PC-3 (cell line): ENCODE measurements at places on chromosomes 7 and 10. TPM values are rescaled to one million over a fixed set of nuclear protein-coding genes. Genes with fewer than 3 reads are reported as not detected.

- DNase-seq = no peak
These were observed 36.5 kb downstream of the MCU start for GRCh38 chr10:72728462-72728861.

- DNase-seq = no peak
These were observed 6.0 kb upstream of the GNB2 start for GRCh38 chr7:100667331-100668068.

DNA sequence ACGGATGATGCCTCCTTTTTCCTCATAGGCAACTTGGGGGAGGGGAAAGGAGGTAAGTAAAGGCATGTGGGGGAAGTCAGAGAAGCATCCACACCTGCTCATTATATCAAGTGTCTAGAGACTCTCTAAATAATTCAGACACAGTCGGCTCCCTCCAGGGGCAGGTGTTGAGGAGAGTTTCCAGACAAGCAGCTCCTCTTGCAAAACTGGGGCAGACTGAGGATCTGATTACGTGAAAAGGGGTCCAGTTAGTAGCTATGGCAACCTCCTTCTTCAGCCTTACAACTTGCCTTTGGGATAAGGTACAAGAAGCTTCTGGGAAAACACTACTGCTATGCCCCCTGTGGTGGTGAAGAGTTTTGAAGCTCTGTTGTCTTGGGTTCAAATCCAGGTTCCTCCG is 39.0 kb upstream of the SORBS1 start:
- no peak for DNase-seq

DNA sequence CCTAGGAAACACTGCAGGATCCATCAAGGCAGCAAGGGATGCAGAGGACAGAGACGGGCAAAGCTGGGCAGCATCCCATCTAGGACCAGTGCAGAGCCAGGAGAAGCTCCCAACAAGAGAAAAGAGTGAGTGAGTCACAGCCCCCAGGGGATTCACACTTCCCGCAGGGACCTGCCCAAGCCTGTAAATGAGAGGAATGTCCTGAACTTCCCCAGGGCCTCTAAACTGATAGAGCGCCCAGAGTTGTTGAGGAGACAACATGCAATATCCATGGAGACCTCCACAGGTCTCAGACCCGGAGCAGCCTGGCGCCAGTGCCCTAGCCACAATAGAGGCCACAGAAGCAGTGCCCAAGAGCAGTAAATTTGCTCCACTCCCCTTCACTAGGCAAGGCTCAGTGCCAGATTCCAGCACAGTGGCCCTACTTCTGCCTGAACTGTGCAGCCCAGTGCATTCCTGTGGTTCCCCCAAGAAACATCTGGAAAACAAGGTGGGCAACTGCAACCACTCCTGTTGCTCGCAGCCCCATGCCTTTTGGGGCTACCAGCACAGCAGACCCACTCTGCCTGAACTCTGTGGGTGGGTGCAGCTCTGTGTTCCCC is 567.5 kb downstream of the POM121L12 start:
- DNase-seq = peak; percentile 5

DNA sequence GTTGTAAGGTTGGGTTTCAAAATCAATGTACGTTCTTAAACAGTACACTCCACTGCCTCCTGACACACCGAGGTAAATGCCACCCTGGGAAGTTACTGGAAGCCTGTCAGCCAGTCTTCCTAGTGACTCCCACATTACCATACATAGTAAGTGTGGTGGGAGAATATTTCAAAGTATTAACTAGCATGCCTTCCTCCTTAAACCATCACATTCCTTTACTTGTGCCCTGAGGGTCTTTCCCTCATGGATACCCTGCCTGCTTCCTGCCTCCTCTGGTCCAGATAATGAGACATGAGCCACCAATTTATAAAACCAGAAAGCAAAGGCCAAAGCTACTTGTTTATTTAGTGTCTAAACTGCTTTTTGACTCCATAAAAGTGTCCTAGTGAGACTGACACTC is 23.3 kb upstream of the SORCS3 start:
- DNase-seq = no peak

- DNase-seq = no peak
These were observed 57.1 kb downstream of the BPGM start for GRCh38 chr7:134703782-134704181.

- DNase-seq = no peak
These were observed 26.8 kb downstream of the TSPAN15 start for GRCh38 chr10:69477968-69478597.

DNA sequence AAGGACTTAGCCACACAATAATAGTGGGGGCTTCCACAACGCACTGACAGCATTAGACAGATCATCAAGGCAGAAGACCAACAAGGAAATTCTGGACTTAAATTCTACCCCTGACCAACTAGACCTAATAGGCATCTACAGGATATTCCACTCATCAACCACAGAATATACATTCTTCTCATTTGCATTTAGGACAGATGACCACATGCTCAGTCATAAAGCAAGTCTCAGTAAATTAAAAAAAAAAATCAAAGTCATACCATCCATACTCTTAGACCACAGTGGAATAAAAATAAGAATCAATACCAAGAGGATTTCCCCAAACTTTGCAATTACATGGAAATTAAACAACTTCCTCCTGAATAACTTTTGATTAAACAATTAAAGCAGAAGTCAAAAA is 155.9 kb downstream of the CDK14 start:
- no peak for DNase-seq

DNA sequence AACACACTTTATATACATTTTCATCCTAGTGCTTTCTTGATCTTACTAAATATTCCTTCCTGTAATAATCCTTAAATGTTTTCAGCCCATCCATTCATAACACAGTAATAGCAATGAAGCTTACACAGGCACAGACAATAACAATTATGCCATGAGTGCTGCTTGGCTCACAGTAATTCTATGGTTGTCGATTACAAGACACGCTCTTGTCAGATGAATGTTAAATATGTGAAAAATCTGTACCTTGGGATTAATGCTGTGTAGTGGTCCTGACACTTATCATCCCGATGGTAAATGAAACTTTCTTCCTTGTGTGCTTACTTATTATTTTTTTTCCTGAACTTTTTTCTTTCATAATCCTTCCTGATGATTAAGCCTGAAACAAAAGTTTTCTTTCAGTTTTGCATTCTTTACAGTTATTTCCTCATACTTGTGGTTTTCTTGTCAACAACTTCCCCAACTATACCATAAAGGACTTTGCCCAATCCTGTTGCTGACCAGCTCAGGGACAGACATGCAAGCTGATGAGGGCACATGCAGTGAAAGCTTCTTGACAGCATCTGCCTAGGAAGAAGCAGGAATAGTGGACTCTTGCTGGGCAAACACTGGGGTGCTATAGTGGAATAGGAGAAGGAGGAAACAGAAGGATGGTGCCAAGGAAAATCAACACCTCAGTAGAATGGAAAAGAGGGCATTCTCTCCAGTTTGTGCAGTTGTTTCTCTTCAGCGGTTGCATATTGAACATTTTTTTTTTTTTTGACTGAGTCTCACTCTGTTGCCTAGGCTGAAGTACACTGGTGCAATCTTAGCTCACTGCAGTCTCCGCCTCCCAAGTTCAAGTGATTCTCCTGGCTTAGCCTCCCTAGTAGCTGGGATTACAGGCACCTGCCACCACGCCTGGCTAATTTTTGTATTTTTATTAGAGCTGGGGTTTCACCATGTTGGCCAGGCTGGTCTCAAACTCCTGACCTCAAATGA is 6.7 kb upstream of the MGAM2 start:
- peak; percentile 69 for DNase-seq

DNA sequence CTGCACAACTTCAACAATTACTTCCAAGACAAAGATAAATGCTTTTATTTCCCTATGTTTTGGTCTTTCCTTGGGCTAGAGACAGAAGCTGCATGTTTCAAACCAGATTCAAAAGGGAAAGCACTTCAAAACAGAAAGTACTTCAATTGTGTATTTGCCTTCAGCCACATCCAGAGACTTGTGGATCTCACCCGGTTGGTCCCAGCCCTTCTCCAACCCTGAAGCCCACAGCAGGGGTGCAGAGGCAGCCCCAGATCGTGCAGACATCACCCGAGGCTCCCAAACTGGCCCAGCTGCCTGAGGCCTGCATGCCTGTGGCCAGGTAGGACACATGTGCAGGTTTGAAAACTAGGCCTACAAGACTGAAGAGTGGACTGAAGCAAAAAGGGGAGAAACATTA is 80.8 kb downstream of the ALOX5 start:
- DNase-seq = no peak

DNA sequence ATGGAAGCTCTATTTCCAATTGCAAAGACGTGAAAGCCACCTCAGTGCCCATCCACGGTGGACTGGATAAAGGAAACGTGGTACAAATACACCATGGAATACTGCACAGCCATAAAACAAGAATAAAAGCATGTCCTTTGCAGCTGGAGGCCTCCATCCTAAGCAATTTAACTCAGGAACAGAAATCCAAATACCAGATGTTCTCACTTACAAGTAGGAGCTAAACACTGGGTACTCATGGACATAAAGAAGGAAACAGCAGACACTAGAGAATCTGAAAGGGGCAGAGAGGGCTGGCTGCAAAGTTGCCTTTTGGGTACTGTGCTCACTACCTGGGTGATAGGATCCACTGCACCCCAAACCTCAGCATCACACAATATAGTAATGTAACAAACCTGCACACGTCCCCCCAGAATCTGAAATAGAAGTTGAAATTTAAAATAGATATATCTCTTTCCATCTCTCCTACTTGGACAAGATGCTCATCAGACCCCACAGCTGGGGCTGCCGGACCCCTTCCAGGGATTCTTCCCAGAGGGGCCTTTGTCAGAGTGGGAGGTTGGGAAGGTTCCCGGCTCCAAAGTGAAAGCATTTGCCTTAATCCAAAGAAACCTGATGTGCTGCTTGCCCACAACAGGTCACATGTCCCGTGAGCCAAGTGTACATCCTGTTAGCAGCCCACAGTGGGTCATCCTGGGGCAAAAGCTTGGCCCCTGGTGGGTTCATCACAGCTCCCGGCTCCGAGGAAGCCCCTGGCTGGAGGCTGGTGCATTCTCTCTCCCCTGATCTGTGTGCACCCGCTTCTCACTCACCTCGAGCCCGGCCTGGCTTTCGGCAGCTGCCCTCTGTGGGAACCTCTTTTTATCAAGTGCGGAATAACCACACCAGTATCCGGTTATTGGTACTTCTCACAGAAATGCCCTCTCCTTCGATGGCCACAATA is 172.3 kb upstream of the PPP2R2D start:
- DNase-seq = no peak

GRCh38 chr7:142790056-142790455 is 19.3 kb downstream of the PRSS2 start:
- no peak for DNase-seq

- DNase-seq = peak; percentile 28
These were observed 24.5 kb upstream of the GRB10 start for GRCh38 chr7:50807026-50807730.

GRCh38 chr10:132476146-132477065 is 61.2 kb upstream of the INPP5A start:
- DNase-seq = no peak

DNA sequence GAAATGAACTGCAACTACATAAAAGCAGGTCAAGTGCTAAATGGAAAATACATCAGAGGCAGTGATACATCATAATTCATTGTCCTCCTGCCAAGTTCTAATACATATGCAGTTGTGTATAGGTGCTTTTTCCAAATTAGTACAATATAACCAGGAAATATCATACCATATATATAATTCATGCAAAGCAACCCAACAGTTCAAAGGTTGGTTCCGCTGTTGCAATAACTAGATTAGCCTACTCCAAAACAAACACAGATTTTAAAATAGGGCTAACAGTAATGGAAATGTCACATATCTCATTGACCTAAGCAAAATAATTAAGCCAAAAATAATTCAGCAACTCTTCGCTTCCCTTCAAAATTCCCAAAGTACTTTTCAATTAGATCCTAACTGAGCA is 88.9 kb upstream of the NEBL start:
- DNase-seq = no peak

DNA sequence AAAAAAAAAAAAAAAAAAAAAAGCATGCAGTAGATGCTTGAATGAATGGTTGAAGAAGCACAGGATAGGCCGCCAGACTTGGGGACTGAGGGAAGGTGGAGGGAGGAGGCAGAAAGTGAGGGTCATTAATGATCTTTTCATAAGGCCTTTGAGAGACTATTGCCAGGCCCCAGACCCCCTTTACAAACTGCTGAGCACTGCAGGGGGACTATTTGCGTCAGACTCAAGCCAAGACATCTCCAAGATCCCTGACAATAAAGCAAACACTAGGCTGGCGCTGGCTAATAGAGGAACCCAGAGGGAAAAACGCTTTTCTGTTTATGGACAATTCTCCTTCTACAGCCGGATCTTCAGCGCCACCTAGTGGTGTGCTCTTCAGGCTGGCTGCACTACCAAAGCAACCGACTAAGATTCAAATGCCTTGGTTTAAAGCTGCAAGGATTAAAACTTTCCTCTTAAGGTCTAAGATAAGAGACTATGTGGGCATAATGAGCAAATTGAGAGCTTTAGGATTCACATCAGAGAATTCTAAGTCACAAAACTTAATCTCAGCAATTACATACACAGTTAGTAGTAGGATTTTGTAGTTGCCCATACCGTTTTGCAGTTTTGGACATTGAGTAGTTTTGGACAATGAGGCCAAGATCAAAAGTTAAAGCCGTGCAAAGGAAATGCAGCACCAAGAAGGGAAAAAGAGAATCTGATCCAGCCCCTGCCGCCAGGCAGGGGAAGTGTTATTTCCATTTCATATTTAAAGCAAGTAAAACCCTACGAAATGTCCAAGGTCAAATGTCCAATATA is 17.9 kb upstream of the AGK start:
- DNase-seq = peak; percentile 78

The COG5 gene
- total RNA-seq = 46.5 and 51.7 TPM in 2 replicates

The COBL gene
- total RNA-seq = 8.6 and 8.8 TPM in 2 replicates
